Brain microvascular endothelial cell (primary cell): ENCODE measurements at places on chromosomes 1 and 21.

DNA sequence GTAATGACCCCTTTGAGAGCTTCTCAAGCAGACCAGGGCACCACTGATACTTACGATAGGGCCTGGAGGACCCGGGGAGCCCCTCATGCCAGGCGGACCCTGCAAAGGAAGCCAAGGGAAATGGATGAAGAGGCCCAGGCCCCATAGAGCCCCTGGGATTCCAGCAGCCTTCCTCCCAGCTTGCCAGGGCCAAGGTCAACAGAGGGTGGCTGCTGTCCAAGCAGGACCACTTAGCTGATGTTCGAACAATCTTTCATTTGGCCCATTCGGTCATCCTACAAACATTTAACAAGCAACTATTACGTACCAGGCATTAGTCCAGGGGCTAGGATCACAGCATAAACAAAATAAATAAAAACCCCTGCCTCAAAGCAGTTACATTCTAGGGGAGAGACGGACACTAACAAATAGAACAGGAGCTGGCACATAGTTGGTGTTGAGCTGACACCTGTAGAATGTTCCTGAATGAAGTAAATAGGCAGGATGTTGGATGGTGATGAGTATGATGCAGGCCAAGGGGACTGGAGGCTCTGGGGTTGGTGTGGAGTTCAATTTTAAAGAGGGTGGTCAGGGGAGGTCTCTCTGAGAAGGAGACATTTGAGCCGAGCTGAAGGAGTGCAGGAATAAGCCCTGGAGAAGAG is 27.0 kb upstream of the PEF1 start:
- DNase-seq, result no peak

GRCh38 chr1:239368436-239369109 is 17.8 kb upstream of the CHRM3 start:
- DNase-seq, result no peak

DNA sequence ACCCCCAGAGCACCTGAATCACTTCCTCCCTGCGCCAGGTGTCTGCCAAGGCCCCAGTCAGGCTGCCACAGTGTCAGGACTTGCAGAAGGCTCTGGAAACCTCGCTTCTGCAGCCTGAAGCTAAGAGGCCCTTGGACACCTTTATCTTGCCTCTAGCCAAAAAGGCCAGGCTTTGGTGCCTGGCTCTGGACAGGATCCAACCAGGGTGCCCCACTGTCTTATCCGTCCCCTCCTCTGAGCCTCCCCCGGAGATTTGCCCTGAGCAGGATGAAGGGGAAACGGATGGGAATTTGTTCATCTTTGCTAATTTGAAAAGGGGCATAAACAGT is 12.8 kb upstream of the CLSTN1 start:
- no peak for DNase-seq

- DNase-seq, result peak; percentile 86
These were observed 520.5 kb downstream of the SMYD3 start for GRCh38 chr1:245986404-245987218.

GRCh38 chr1:22641906-22642636 is 1.4 kb upstream of the C1QC start:
- DNase-seq, result peak; percentile 32

DNA sequence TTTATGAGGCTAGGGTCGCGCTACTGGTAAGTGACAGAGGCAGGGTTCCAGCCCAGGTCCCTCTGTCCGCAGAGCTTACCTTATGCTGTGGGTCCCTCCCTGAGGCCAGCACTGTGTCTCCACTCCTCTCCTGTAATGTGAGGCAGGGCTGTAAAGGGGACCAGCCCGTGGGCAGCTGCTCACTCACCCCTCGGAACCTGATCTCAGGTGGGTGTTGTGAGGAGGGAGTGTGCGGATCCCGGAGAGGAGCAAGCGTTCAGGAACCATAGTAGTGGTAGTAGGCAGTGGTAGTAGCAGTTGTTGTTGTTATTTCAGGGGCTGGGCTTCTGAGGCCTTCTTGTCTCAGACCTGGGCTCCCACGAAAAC is 1.7 kb downstream of the ZC3H12A start:
- no peak for DNase-seq

- no peak for DNase-seq
These were observed 7.5 kb upstream of the SH3D21 start for GRCh38 chr1:36298640-36299039.

DNA sequence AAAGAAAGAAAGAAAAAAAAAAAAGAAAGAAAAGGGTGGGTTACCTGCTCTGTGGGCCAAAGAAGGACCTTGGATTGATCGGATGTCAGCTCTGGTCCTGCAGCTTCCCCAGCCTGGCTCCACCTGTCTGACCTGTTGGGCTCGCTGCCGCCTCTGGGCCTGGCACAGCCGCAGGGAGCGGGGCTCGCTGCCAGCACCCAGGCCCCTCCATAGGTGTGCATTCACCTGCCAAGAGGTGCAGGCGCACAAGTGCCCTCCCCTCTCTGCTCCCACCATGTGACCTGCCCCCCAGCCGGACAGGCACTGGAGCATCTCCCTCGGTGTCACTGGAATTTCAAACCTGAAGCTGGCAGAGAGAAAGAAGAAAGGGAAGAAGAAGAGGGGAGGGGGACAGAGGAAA is 33.1 kb upstream of the GPR157 start:
- DNase-seq, result no peak

GRCh38 chr1:20868263-20868662 is 81.2 kb upstream of the HP1BP3 start:
- DNase-seq, result no peak

DNA sequence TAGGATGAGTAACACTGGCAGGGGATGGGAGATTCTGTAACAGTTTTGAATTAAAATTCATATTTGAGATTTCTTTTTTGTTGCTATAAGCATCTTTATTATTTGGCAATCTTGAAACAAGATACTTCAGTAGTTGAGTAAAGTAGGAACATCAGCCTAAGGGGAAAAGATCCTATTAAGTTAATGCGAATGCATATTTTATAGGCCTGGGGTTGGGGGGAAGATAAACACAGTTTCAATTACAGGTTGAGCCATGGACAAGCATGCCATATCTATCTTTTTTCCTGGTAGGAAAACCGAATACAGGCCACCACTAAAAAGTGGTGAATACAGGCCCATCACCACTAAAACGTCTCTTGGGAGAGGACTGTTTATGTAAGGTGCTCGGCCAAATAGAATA is 32.3 kb downstream of the SMAP2 start:
- DNase-seq, result no peak

GRCh38 chr21:29506947-29507346 is 208.2 kb downstream of the BACH1 start:
- DNase-seq, result peak; percentile 30

GRCh38 chr21:44531606-44532564 is 8.1 kb downstream of the KRTAP10-1 start:
- no peak for DNase-seq

DNA sequence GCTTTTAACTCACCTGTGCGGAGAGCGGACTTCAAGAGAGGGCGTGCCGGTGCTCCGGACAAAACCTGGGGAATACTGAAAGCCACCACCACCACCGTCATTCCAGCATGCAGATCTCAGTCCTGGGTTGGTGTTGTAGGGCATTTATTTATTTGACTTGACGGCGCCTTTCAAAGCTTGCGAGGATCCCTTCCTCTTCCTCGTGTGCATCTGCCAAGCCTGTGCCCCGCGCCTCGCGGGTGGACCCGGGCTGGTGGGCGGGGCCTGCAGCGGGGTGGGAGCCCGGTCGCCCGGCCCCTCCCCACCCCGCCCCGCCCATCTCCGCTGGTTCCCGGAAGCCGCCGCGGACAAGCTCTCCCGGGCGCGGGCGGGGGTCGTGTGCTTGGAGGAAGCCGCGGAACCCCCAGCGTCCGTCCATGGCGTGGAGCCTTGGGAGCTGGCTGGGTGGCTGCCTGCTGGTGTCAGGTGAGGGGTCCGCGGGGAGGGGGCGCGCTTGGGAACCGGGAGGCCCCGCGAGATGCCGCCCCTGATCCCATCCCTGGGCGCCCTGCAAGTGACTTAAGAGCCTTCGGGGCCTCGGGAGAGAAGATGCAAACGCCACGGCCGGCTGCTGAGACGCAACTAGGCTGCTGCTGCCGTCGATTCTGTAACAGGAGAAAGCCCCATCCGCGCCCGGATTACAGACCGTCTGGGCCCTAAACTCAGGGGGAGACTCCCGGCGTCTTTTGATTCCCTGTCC is at the start of gene IL10RB:
Gene IL10RB, plus strand, starts transcription at position 318 of the 739 bp plus-strand sequence. Its CDS starts 99 bp downstream, at position 417.
- DNase-seq, result peak; percentile 32

GRCh38 chr1:64581135-64581842 is 111.4 kb downstream of the CACHD1 start:
- DNase-seq, result no peak

GRCh38 chr1:207810173-207810572 is 58.3 kb downstream of the CD46 start:
- DNase-seq, result peak; percentile 49
